ENCODE measurements at places on chromosomes 7 and 10.

GRCh38 chr7:37848297-37848696 lies at the start of gene NME8:
NME8 (plus strand) TSS chr7:37848597; CDS start chr7:37850267, 1,670 bp downstream.
- no peak for DNase-seq

- DNase-seq = no peak
Observed at GRCh38 chr10:74754381-74754821, 72.0 kb upstream of the KAT6B start.

GRCh38 chr7:47470567-47471357 lies 111.1 kb downstream of the TNS3 start:
- DNase-seq = peak; percentile 92

GRCh38 chr7:100126239-100126930 lies 382 bp upstream of the MBLAC1 start:
- peak; percentile 62 for DNase-seq

- no peak for DNase-seq
Observed at GRCh38 chr7:41685684-41686083, 17.2 kb downstream of the INHBA start.

- no peak for DNase-seq
Observed at GRCh38 chr10:75061709-75062505, 49.5 kb upstream of the SAMD8 start.

GRCh38 chr7:29194594-29195427 lies at the start of gene CHN2:
CHN2 (plus strand) TSS chr7:29194775.
- DNase-seq = peak; percentile 63

GRCh38 chr7:55363386-55364170 lies 1.6 kb upstream of the LANCL2 start:
- no peak for DNase-seq

DNA sequence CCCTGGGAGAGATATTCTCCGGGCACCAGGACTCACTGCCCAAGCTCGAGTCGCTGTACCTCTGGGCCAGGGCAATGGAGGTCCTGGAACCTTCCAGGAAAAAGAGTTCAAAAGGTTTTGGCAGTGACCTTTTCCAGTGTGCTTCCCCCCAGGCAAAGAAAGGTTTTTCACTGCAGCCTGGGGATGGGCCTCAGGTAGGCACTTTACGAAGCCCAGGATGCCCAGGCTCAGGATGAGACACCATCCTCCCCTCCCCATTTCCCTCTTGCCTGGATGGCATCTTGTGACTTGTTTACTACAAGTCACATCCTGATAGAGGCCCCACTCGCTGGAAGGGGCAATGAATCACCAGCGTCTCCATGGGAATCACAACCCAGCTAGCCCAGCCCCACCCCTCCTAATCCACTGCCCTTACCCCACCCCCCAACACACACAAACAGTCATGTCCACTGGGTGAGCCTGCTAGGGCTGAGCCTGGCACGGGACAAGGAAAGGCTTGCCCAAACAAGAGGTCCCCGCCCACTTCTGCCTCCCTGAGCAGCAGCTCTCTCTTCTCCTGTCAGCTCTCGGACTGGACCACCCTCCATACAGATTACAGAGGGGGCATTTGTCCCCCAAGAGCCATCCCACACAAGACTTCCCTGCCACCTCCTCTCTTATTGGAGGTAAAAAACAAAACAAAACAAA lies 93.8 kb upstream of the SMNDC1 start:
- no peak for DNase-seq

DNA sequence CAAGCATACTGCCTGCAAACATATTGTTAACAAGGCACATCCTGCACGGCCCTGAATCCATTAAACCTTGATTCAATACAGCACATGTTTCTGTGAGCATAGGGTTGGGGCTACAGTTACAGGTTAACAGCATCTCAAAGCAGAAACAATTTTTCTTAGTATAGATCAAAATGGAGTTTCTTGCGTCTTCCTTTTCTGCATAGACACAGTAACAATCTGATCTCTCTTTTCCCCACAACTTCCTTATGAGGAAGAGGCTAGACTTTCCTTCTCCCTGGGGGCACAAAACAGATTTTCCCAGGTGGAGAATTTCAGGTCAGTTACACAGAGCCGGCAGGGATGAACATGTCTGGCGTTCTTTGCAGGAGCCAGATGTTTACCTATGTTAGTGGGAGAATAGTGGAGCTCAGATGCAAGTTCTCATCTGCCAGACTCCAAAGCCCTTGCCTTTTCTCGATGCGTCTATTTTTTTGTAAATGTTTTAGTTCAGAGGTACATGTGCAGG lies 37.5 kb upstream of the PFKFB3 start:
- DNase-seq = no peak

GRCh38 chr7:81430761-81431160 lies 339.1 kb downstream of the HGF start:
- no peak for DNase-seq

DNA sequence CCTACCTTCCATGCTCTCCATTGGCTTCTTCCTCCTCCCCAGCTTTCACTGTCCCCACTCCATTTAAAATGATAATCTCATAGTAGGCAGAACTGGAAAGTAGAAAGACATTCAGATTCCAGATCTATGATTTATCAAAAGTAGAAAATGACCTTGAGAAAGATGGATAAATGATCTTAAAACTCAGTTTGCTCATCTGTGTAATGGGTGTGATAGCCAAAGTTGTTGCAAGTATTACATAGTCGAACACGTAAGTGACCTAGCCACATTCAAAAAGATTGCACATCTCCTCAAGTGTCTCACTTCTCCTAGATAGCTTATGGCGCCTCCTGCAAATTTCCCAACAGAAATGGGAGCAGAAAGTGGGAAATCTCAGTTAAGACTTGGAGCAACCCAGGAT lies 89.8 kb upstream of the FGL2 start:
- DNase-seq = no peak

GRCh38 chr7:35519971-35520809 lies 174.7 kb downstream of the HERPUD2 start:
- DNase-seq = peak; percentile 73

- DNase-seq = peak; percentile 83
Observed at GRCh38 chr10:36446881-36447280, 678.5 kb upstream of the ANKRD30A start.

- no peak for DNase-seq
Observed at GRCh38 chr10:482051-482501, 207.4 kb downstream of the DIP2C start.

GRCh38 chr10:103053659-103054581 lies 135.8 kb downstream of the CNNM2 start:
- no peak for DNase-seq

GRCh38 chr10:114516356-114516755 lies 112.1 kb upstream of the AFAP1L2 start:
- no peak for DNase-seq

- no peak for DNase-seq
Observed at GRCh38 chr10:106680061-106680460, 484.4 kb downstream of the SORCS1 start.

GRCh38 chr7:128830231-128831177 lies at the start of gene FLNC:
FLNC (plus strand) TSS chr7:128830406; CDS start chr7:128830638, 232 bp downstream.
- DNase-seq = no peak

GRCh38 chr7:18574235-18574540 lies 78.6 kb downstream of the HDAC9 start:
- DNase-seq = no peak

DNA sequence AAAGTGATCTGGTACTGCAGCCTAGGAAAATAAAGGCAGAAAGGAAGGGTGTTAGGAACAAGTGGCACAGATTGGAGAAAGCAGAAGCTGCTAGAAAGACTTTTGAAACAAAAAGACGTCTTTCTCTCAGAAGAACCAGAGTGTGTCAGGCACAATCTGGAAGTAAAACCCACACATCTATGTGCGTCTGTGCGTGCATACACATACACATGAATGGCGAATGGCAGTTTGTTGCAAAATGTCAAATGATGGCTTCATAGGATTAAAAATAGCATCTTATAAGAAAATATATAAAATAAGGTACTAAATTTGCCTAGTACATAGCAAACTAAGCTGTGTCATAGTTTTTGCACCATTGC lies 246.3 kb downstream of the CDK14 start:
- no peak for DNase-seq

- no peak for DNase-seq
Observed at GRCh38 chr7:2159176-2159520, 73.6 kb downstream of the MAD1L1 start.

DNA sequence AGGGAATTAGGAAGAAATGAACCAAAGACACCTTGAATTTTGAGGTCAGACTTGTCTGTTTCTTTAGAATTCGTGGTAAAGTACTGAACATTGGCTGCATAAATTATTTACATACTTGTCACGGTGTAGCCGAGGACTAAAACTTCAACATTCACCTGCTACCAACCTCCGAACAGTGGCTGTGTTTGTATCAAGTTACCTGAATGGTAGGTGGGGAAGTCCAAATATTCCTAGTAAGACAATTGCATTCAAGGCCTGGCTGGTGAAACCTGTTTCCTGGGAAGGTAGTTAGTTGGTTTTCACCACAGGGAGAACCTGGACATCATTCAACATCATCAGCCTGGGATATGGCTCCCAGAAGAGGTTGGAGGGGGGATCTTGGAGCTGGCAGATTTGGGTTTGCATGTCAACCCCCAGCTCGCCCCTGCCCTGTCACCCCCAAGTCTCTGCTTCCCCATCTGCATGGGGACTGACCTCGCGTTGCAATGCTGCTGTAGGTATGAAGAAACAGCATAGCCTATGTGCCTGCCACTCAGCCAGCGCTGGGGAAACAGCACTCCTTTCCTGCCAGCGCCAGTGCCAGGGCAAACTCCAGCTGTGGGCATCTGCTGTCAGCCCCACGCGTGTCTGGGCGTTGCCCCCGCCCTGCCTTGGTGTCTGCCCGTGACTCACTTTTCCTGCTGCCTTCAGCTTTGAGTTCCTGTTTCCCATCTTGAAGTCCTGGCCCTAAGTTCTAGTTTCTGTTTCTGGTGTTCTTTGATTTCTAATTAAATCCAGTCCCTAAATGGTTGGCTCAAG lies 12.7 kb upstream of the LARP4B start:
- no peak for DNase-seq

DNA sequence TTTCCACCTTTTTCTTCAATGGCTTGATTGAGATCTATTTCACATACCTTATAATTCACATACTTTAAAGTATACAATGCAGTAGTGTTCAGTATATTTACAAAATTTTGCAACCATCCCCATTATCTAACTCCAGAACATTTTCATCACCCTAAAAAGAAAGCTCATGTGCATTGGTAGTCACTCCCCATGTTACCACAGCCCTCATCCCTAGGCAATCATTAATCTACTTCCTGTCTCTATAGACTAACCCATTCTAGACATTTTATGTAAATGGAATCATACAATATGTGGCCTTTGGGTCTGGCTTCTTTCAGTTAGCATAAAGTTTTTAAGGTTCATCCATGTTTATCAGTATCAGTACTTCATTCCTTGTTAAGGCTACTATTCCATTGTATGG lies 214.2 kb downstream of the WDR11 start:
- DNase-seq = no peak

DNA sequence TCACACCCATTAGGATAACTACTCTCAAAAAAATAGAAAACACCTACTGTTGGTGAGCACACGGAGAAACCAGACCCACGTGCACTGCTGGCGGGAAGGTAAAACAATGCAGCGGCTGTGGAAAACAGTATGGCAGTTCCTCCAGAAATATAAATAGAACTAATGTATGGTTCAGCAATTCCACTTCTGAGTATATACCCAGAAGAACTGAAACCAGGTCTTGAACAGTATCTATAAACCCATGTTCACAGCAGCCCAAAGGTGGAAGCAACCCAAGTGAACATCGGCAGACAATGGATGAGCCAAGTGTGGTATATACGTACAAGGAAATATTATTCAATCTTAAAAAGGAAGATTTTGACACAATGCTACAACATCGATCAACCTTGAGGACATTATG lies 164.7 kb downstream of the ZMYND11 start:
- DNase-seq = no peak

GRCh38 chr7:4828720-4829383 lies 33.0 kb downstream of the PAPOLB start:
- no peak for DNase-seq

DNA sequence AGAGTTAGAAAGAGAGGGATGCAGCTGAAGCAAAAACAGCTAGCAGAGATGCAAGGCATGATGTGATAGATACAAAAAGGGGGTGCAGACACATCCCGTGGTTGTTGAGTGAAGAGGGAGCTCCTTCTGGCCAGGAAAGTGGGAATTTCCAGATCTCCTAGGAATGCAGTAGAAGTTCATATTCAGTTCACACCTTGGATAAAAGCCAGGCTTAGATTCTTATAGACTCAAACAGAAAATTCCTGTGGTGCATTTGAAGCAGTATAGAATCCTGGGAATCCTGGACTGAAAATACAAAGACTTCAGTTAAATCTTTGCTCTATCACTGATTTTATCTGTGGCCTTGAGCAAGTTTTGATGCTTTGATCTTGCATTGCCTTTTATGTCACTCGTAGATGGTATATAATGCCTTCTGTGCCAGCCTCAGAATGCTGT lies 33.9 kb downstream of the SGPL1 start:
- no peak for DNase-seq

- peak; percentile 10 for DNase-seq
Observed at GRCh38 chr10:127694580-127695193, 42.3 kb upstream of the FOXI2 start.

DNA sequence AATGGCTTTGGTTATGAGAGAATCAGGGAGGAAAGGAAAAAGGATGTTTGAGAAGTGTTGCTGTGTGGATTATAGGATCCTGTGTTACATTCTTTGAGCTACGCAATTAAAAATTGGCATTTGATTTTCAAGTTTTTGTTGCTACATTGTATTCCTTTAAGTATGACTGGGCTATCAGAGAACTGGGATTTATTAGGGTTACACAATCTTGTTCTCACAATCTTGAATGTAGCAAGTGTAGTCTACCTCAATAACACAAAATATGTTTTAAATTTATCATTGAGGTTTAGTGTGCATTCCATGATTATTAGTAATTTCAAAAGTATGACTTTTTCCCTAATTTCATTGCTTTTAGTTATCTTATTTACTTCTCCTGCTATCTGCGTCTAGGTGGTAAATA lies 113.9 kb downstream of the CACNB2 start:
- no peak for DNase-seq

- no peak for DNase-seq
Observed at GRCh38 chr10:125231116-125231812, 70.9 kb upstream of the CTBP2 start.

- no peak for DNase-seq
Observed at GRCh38 chr10:34449836-34450235, 365.3 kb downstream of the PARD3 start.
